ENCODE measurements at places on chromosomes 7 and 10.

- no peak for DNase-seq
Measured at GRCh38 chr10:2188371-2188770, 451.0 kb upstream of the ADARB2 start.

- no peak for DNase-seq
Measured at GRCh38 chr7:155882596-155882995, 70.3 kb upstream of the SHH start.

GRCh38 chr7:55475855-55476803, 96.2 kb downstream of the VOPP1 start:
- no peak for DNase-seq

DNA sequence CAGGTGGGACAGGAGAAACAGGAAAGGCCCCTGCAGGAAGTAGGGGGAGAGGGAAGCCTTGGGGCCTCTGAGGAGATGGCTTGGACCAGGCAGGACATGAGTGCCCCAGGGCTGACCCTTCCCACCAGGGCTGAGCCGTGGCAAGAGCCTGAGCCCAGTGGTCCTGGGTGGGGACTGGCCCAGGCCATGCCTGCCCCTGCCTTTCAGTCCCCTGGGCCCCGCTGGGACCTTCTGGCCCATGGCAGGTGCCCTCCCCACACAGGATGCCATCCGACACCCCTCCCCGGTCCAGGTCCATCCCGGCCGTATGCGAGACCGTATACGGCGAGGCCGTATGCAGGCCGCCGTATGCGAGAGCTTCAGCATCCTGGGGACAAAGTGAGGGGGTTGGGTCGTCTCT, 2.0 kb downstream of the GRIFIN start:
- DNase-seq: no peak

DNA sequence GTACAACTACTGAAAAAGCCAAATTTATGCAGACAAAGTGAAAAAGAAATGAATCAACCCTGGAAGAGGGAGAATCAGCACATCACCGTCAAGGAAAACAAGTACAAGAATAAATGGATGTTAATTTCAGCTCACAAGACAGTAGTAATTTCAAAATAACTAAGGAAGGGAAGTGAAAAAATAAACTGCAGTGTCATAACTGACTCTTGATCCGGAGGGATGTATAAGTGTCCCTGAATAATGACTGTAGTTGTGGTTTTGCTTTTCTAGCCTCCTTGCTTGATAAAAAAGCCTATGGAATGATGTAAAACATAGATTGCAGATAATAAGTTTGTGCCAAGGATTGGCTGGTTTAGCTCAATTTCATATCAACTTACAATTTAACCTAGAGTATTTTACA, 721.1 kb upstream of the C7orf33 start:
- no peak for DNase-seq

- DNase-seq: no peak
Measured at GRCh38 chr10:56318816-56319215, 42.2 kb downstream of the ZWINT start.

DNA sequence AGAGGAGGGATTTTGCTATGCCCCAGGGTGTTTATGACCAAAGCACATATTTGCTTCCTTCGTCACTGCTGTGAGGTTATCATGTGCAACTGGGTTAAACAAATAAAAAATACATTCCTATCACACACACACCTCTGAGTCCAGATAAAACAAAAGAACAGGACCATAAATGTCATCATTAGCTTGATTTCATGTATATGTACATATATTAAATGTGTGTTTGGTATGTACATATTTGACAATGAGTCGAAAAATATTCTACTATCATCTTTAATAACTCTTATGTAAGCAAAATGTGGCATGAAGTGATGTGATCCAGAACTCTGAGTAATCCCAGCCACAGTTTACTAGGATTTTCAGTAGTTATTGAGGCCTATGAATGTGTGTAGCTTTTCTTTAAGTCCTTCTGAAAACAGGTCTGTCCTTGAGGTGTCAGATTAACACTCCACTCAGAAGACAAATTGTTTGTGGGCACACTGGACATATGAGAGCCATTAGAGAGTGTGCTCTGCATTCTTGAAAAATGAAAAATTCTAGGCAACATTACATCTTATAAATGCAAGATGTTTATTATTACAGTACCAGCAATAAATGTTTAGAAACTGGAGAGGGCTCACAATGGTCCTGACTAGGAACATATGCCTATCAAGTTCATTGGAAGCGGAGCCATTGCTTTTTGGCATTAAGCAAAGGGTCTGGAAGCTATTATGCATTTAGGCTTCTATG, 335.1 kb upstream of the SEMA3A start:
- DNase-seq: no peak

DNA sequence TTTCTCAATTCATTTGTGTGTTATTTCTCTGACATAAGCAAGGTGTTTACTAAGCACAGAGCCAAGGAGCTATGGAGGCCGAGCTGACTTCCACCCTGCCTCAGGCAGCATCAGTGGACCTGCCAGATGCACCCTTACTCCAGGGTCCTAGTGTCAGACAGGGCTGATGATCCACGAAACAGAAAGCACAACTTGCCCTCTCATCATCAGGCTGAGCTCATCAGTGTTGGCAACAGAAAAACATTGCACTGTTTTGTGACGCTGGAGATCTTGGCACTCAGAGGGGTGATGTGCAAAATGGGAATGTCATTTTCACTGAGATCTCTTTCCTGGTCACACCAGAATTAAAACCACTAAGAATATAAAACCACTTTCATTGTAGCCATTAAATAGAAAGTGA, 201.8 kb downstream of the GLI3 start:
- no peak for DNase-seq

Data from esophagus squamous epithelium (tissue), 5 donors.